Breast epithelium (tissue), 4 donors: ENCODE measurements at places on chromosomes 16 and 17. TPM values are rescaled to one million over a fixed set of nuclear protein-coding genes. Genes with fewer than 3 reads are reported as not detected.

DNA sequence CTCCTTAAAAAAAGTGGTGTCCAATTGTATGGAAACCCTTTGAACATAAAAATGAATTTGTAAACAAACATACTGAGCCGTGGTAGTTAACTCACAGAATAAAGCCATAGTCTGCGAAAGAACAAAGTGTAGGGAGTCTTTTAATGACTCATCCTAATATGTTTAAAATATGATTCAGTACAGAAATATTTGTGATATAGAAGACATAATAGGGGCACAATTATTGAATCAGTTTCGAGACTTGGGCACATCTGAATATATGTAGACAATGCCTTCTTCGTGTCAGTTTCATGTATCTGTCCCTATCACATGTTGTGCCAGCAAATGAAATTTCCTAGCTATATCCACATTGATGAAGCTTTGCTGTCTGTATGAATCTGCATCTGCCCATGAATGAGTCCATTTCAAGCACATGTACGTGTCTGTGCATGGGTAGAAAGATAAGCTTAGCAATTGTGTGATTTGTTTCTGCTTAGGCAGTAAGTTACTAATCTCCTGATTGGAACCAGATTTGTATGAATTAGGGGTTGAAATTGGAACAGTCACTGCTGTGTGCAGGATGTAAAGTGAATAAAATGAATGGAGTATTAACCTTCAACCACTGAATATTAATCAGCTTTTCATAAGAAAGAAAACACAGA, 112.5 kb upstream of the SOX9 start:
- DNase-seq: no peak

- DNase-seq: no peak
Measured at GRCh38 chr17:68621065-68621464, 19.9 kb upstream of the FAM20A start.

- DNase-seq: no peak
Measured at GRCh38 chr17:60601447-60602384, 1.7 kb downstream of the PPM1D start.

DNA sequence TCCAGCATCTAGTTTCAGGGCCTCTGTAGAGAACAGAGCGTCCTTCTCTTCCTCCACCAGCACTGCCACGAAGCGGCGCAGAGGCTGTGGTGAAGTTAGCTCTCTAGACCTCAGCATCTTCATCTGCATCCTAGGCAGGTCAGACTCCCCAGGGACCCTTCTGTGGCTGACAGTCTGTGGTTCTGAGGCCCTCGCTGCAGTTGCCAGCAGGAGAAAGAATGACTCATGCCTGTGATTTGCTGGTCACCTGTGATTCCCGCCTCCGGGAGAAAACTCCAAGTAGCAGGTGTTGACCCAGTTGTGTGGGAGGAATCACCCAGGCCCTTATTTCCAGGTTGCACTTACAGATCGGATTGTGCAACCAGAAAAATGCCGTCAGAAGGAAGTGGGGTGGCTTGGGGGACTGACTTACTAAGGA, 117.3 kb upstream of the CACNG5 start:
- no peak for DNase-seq

DNA sequence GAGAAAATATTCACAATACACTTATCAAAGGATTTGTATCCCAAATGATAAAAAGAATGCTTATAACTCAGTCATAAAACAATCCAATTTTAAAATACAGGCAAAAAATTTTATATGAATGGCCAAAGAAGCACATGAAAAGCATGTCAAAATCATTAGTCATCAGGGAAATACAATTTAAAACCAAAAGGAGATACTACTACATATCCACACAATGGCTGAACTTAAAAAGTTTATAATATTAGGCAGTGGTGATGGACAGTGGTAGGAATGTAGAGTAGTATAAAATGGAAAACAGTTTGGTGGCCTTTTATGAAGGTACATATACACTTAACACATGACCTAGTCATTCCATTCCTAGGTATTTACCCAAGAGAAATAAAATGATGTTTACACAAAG, 12.2 kb downstream of the CMC2 start:
- no peak for DNase-seq

ZC3H7A gene
- total RNA-seq: 58.4 TPM
